ENCODE measurements at places on chromosomes 5 and 9.

DNA sequence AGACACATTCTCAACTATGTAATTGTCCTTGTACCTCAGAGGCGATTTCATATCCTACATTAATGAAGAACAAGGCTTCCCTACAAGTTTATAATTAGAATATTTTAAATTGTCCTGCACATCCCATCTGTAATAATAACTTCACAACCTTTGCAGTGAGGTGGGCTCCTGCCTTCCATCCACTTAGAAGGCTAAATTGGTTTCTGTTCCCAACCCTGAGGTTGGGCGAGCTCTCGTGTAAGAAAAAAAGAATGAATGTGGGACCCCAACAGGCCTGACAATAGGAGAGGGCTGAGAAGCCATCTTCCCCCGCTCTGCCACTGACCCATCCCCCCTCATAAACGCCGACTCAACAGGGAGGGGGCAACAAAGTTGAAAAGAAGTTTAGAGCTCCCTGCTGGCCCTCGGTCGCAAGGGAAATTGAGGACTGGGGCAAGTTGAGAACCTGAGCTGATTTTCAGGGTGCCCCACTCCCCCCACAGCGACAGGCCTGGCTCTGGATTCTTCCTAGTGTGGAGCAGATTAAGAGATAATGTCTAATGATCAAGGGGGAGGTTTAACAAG, 9.4 kb downstream of the BARHL1 start:
- no peak for DNase-seq

GRCh38 chr5:17065458-17065857, 129.4 kb upstream of the MYO10 start:
- DNase-seq, result no peak

DNA sequence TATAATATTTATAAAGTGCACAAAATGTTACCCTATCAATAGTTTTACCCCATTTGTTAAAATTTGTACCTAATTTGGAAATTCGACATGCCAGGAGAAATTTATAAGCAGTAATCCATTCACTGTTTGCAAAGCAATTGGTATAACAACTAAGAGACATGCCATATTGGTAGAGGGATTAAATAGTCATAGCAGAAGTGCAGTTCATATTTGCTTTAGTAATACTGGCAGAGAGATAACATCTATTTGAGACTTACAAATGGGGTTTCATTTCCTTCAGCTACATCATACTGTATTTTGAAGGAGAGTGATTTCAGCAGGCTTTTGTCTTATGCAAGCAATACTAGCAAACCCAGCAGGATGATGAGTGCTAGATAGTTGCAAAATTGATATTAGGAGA, 610.4 kb upstream of the CDH10 start:
- no peak for DNase-seq

DNA sequence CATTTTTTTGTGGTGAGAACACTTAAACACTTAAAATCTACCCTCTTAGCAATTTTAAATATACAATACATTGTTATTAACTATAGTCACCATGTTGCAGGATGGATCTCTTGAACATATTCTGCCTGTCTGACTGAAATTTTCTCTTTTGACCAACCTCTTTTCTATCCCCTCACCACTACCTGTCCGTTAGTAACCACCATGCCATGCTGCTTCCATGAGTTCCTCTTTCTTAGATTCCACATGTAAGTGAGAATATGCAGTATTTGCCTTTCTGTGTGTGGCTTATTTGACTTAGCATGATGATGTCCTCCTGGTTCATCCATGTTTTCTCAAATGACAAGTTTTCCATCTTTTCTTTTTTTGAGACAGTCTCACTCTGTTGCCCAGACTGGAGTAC, 48.5 kb upstream of the NAA35 start:
- no peak for DNase-seq

GRCh38 chr5:79640571-79641055, 28.4 kb downstream of the TENT2 start:
- no peak for DNase-seq

- DNase-seq, result no peak
These were observed 110.5 kb downstream of the SNX18 start for GRCh38 chr5:54628050-54628449.

- no peak for DNase-seq
These were observed 166.1 kb downstream of the CACNA1B start for GRCh38 chr9:138043411-138044345.

GRCh38 chr9:131598121-131598520, 52.8 kb downstream of the PRRT1B start:
- no peak for DNase-seq

DNA sequence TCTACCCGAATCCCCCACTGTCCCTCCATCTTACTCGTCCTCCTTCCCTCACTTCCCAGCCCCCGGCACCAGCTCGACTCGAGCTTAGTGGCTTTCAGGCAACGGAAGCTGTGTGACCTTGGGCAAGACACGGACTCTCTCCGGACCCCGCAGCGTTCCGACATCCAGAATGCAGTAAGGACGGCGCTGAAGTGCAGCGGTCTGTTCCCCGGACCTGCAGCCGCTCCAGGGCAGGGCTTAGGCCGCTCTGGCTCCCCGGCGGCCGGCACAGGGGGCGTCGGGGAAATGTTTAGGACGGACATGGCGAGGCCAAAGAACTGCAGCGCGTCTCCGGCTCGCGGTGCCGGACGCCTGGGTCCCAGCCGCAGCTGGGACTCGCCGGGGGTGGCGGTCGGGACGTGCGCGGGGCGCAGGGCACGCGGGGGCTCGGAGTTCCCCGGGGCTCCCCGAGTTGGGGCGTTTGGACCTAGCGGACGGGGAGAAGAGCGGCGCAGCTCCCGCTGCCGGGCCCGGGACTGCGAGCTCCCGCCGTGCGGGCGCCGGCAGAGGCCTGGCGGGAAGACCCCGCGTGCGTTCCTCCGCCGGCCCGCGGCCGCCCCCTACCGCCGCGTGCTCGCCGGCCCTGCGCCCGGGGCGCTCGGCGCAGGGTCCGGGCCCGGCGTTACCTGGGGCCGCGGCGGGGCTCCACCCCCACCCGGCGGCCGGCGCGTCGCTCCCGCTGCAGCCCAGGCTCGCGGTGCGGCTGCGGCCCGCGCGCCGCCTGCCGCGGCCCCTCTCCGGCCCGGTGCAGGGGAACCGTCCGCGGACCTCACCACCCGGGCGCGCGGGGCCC, 5.6 kb upstream of the RNF44 start:
- no peak for DNase-seq

- DNase-seq, result no peak
These were observed 15.8 kb upstream of the GLIPR2 start for GRCh38 chr9:36120705-36121104.

DNA sequence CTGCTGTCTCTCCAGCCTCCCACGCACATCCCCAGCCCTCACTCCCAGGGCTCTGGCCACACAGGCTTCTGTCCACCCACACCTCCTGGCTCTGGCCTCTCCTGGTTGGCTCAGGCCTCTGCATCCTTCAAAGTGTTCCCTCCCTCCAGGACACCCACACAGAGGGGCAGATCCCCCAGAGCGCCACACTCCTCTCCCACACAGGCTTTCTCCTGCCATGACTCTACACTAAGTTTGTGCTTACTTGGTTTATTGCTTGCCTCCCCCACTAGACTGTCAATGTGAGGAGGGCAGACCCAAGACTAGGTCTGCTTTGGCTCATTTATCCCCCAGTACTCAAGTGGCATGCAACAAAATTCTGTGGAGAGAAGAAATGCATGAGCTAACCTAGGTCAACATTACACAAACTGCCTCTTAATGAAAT, 67.0 kb upstream of the SPOCK1 start:
- no peak for DNase-seq

GRCh38 chr5:113487781-113488644, at the start of gene MCC:
MCC (minus strand) TSS chr5:113488453.
- peak; percentile 5 for DNase-seq

DNA sequence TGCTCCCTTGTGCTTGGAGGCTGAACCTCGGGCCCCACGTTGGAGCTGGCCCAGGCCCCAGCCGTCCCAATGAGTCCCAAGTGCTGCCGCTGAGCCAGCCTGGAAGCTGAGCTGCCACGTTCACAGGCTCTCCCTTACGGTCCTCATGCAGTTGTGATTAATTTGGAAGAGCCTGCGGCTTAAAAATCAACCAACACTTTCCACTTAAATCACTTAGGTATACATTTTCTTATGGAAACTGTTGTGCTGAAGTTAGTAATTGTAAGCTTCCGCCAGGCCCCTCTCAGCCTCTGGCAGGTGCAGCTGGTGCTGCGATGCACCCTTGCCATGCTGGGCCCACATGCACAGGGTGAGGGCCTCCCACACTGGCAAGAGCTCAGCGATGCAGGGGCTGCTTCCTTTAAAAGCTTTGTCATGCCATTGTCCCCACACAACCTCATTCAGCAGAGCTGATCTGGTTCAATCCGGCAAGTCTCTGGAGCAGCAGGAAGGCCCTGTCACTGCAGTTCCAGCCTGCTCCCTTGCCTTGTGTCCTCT, 61.0 kb downstream of the IPPK start:
- DNase-seq, result no peak

GRCh38 chr5:56200971-56201666, 32.0 kb downstream of the ANKRD55 start:
- peak; percentile 71 for DNase-seq

- no peak for DNase-seq
These were observed 58.0 kb downstream of the CEP120 start for GRCh38 chr5:123365156-123365555.

GRCh38 chr5:59291941-59292340, 601.6 kb downstream of the PDE4D start:
- no peak for DNase-seq

- DNase-seq, result no peak
These were observed 280.4 kb downstream of the CDH9 start for GRCh38 chr5:26757941-26758340.

DNA sequence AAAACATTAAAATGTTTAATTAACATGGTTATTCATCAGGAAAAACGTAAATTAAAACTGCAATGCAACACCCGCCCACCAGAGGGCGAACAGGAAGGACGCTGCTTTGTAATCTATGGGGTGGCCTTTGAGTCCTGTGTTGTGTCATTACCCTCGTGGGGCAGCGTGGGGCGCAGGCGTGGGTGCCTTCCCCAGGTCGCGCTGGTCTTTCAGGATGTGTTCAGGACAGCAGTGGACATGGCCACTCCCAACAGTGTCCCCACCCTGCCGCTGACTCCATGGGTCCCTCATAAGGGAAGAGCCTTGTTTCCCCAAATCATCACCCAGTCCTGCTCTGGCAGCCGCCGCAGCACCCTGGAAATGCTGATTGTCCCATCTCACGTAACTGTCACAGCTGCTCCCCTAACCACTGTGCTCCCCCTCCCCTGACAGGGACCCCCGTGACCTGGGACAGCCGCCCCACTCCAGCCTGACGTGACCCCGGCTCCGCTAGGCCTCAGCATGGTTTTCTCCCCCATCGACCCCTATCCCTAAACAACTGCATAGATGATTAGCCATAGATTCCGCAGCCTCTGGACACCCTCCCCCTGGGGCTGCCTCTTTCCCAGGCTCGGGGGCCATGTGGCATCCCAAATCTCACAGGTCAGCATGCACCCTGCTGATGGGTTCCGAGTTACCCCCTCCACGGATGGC, 36.4 kb downstream of the GLT6D1 start:
- peak; percentile 27 for DNase-seq

DNA sequence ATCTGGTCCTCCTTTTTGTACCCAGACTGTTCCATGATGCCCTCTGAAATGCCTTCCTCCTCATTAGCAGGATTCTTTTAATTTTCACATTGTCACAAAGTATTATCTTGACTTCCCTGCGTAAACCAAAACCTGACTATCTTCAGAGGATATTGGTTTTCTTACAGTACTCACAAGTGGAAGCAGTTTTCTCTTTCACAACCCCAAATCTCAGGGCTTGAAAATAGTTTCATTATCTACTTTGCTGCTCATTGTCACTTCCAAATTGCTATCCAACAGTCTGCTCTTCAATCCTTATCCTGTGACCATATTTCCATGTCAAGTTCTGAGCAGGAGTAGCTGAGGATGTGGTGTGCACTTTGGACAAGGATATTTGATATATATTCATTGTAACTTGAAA, 324.1 kb downstream of the FAM170A start:
- no peak for DNase-seq

- no peak for DNase-seq
These were observed at the start of gene SYNPO for GRCh38 chr5:150640311-150641005. SYNPO (plus strand) TSS chr5:150640660; CDS start chr5:150648276, 7,616 bp downstream.

GRCh38 chr9:126498331-126498730, 115.4 kb upstream of the LMX1B start:
- DNase-seq, result no peak

GRCh38 chr9:124450931-124451661, 845 bp downstream of the ADGRD2 start:
- DNase-seq, result no peak

DNA sequence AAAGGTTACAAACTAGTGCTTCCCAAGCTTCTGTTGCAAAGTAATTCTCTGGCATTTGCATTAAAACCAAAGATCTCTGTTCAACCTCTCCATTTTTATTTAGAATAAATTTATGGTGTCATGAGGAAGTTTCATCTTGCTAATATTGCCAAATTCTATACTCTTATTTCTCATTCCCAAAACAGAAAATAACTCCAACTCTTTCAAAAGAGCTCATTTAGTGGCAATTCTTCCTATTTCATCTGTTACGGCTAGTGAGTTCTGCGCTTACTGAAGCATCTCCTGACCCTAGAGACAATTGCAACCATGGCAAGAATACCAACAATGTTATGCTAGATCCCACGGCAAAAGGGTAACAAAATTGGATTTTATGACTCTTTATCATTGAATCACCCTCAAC, 97.0 kb downstream of the HINT1 start:
- DNase-seq, result no peak
